ENCODE measurements at places on chromosomes 2 and 18.
A peak's percentile ranks its signal among the peaks of the same experiment; 100 is the strongest.

DNA sequence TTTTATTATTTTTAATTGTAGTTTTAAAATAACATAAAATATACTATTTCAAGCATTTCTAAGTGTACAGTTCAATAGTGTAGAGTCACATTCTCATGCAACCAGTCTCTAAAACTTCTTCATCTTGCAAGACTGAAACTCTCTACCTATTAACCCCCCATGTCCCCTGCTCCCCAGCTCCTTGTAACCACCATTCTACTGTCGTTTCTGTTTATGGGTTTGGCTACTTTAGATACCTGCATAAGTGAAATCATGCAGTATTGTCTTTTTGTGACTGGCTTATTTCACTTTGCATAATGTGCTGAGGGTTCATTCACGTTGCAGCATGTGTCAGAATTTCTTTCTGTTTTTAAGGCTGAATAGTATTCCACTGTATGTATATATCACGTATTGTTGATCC lies 139.4 kb downstream of the SMAD7 start:
- peak; percentile 0 for DNase-seq

GRCh38 chr2:121567957-121568409 lies 37.3 kb downstream of the RNU4ATAC start:
- no peak for DNase-seq

DNA sequence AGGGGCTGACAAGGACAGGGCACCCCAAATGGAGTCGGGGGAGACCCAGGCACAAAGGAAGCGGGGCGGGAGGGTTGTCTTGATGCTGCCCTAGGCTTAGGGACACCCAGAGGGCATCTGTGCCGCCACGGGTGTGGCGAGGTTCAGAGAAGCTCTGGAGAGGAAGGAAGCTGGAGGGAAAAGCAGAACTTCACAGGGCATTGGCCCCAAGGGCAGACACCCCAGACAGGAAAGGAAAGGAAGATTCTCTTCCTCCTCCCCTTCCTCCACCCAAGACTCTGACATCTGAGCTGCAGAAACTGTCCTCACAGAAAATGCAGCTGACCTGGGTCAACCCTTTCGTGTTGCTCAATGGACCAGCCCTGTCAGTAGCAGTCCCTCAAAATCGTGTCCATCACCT lies 25.6 kb downstream of the DNMT3A start:
- DNase-seq = no peak

GRCh38 chr2:129901754-129902415 lies 77.6 kb upstream of the RAB6C start:
- DNase-seq = no peak

DNA sequence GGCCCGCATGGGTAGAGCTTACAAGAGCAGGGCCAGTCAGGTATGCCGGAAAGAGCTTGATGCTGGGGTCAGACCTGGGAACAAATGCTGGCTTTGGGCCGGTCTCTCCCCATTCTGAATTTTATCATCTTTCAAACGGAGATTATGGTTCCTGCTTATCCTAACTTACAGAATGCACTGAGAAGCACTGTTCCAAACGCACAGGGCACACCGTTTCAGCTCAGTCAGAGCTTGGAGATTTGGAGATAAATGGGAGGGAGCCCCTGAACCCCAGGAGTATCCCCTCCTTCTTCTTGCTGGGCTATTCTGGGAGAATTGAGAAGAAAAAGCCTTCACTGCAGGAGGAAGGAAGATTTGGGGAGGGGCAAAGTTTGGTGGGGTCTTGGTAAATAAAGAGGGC lies 169.4 kb downstream of the DDX1 start:
- no peak for DNase-seq

DNA sequence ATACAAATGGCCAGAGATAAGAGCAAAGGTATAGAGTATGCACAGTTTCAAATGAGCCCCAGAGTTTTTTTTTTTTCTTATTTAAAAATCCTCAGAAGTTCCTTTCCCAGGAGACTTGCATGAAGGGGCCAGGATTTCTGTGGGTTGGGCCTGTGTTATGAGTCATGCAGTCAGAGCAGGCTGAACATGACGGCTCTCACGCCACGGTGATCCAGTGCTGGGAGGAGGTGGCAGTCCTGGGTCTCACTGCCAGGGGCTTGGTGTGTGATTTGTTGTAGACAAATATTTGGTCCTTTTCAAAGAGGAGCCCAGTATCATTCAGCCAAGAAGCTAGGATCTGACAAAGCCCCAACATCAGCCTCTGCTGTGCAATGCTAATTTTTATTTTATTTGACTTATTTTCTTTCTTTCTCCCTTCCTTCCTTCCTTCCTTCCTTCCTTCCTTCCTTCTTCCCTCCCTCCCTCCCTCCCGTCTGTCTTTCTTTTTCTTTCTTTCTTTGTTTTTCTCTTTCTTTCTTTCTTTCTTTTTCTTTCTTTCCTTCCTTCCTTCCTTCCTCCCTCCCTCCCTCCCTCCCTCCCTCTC lies 10.4 kb upstream of the KCNE4 start:
- DNase-seq = no peak

- no peak for DNase-seq
Observed at GRCh38 chr18:62522178-62522503, 684 bp upstream of the ZCCHC2 start.

DNA sequence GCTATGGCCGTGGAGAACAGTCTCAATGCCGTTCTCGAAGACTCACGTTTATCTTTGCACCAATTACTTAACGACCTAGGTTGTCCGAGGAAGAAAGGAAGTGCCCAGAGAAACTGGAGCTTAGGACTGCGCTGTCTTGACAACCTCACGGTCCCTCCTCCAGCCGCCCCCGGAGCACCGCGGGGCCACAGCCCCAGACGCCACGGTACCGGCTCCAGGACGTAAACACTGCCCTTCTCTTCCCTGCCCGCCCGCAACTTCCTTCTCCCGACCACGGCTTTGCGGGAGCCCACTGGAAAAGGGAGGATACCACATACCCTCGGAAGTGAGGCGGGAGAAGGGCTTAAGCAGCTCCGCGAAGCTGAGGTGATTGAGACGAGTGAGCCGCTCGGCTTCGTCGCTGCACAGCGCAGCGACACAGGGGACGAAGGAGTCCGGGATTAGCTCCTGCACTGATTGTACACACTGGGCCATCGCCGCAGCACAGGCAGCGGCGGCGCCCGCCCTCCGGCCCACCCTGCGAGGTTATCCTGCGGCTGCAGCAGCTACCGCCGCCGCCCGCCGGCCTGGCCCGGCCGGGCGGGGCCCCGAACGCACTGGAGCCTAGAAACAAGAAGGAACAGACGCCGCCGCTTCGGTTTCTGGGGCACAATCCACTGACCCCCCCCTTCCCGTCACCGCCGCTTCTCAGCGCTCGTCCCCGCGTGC lies 483 bp downstream of the TRAPPC8 start:
- DNase-seq = peak; percentile 58

DNA sequence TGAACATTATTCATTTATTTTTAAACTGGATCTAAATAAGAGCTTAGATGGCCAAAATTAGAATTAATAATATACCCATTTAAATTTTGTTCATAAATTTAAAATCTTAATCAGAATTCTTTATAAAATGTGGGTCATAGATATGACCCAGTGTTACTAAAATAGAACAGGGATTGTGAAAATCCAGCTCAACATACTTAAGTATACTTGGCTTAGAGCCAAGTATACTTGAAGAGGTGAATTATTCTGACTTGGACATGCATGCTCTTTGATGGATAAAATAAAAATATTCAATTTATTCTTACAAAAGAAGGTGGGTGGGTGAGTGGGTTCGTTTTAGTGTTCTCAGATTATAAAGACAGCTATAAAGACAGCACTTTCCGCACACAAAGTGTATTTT lies 70.7 kb downstream of the SPOPL start:
- no peak for DNase-seq

DNA sequence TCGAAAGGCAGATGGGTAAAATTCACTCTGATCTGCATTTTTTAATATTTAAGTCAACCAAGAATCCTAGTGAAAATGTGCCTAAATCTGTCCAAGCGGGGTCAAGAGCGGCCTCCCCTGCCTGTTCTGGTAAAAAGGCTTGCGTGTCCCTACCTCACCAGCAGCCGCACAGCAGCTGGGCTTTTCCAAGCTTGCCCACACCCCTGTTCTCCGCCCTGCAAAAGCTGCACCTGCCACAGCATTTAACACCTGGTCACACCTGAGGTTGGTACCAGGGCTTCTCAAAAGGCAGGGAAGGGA lies 25.8 kb upstream of the TMEM182 start:
- DNase-seq = peak; percentile 30

DNA sequence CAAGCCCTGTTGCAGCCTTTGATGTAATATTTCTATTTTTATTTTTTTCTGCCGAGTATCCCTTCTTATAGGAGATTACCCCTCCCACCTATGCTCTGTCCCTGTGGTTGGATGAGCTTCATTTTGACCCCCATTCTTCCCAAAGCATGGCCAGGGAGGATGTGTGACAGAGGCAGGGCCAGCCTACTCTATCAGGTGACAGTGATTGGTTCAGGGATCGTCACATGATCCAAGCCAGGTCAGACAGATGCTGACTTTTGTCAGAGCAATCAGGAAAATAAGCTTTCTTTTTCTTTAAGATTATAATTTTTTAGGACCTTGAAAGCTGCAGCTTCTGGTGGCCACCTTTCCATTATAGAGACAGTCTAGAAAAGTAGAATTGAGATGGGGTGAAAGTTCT lies 314.3 kb downstream of the NUP35 start:
- DNase-seq = no peak

DNA sequence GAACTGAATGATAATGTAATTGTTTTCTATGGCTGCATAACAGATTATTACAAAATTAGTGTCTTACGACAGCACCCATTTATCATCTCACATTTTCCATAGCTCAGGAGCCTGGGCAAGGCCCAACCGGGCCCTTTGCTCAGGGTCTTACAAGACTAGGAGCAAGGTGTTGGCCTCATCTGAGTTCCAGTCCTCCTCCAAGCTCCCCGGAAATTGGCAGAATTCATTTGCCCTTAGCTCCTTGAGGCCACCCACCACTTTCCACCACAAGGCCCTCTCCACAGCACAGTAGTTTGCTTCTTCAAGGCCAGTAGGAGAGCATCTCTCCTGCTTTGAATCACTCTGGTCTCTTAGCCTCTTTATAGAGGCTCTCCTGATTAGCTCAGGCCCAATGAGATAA lies 89.2 kb upstream of the SALL3 start:
- DNase-seq = no peak

GRCh38 chr2:38619458-38620164 lies 16.9 kb upstream of the HNRNPLL start:
- no peak for DNase-seq

DNA sequence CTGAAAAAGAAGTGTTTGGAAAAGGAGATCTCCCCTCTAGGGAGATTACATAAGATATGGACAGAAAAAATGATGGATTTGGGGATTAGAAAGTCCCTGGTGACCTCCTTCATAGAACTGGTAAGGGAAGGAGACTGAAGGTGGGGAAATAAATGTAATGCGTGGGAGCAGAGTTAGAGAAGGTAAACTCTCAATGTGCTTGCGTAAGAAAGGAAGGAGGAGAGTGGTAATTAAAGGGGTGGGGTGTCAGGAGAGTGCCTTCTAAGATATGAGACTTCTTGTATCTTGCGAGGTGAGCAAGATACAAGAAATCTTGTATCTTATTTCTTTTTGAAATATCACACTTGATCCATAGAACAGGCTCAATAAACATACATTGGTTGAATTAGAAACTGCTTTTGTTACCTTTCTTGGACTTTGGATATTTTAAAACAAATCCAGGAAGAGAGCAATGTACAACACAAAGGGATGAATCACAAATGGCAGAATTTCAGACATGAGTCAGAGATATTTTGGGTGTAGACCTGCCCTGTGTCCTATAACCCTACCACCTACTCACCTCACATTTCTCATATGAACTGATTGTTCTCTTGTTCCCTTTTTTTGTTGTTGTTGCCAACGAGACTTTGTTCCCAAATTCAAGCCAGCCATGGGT lies 342.4 kb downstream of the INSIG2 start:
- no peak for DNase-seq

GRCh38 chr2:170148161-170148560 lies 29.8 kb upstream of the MYO3B start:
- no peak for DNase-seq

- DNase-seq = no peak
Observed at GRCh38 chr2:149438330-149438960, 108.1 kb downstream of the LYPD6 start.

DNA sequence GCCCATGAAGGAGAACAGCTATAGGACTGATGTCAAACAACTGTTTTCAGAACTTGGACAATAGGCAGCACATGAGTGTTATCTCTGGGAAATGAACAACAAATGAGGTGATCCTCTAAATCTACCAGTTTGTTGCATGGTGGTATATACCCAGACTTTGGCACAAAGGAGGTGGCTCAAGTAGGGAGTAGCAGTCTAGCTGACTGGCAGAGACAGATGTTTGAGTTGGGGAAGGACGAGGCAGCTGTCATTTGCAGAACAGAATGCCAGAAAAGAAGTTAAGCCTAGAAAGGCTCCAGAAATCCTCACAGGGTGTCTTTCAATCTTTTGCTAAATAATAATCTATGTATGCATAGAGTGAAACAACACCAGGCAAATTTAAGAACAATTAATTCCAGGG lies 47.4 kb downstream of the RPE start:
- DNase-seq = no peak

DNA sequence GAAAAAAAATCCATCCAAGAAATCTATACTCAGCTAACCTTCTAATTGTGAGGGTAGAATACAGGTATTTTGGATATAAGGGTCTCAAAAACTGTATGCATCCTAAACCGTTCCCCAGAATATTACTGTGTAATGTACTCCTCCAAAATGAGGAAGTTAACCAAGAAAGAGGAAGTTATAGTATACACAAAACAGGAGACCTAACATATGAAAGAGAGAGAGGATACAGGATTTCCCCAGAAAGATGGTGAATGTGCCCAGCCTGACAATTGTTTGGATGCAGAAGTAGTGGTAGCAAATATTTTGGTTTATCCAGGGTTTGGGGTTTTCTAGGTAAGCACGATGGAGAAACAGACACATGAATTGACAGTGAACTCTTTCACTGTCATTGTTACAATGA lies 50.6 kb downstream of the GALNT3 start:
- DNase-seq = no peak

- no peak for DNase-seq
Observed at GRCh38 chr2:239202343-239202742, 198.5 kb downstream of the HDAC4 start.

GRCh38 chr2:99442837-99443236 lies 47.0 kb downstream of the REV1 start:
- no peak for DNase-seq

DNA sequence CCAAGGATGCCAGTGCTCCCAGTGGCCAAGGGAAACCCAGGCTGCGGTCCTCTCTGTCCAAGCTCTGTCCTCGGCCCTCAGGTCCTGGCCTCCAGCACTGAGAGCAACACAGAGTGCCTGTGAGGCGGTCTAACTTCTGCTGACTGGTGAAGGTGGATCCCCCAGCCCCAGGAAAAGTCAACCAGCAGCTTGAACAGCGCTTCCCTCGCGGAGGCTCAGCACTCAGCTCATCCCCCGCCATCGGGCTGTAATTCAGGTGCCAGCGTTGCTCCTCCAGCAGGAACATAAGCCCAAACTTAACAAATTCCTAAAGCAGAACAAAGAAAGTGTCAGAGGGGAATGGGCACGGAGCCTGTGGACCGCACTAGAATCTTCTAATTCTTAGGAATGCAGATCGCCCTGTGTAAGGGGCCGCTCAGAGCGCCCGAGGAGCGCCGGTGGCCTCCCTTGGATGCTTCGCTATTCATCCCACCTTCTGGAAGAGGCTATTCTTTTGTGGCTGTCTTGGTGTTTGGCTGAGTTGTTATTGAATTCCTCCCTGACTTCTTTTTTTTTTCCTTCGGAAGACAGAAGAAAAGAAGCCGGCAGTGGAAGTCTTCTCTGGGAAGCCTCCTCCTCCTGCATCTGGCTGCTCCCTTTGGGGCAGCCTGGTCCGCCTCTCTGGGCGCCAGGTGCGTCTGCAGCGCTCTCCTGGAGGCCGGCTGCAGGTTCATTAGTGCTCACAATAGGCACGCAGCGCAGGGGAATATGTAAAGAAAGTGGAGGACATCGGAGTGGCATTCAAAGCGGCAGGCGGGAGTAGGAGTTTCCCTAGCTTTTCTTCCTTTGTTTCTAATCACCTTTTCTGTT lies 905.6 kb downstream of the TSN start:
- no peak for DNase-seq
